Fibroblast of skin of right quadriceps (primary cell): ENCODE measurements at places on chromosomes 1 and 21.

DNA sequence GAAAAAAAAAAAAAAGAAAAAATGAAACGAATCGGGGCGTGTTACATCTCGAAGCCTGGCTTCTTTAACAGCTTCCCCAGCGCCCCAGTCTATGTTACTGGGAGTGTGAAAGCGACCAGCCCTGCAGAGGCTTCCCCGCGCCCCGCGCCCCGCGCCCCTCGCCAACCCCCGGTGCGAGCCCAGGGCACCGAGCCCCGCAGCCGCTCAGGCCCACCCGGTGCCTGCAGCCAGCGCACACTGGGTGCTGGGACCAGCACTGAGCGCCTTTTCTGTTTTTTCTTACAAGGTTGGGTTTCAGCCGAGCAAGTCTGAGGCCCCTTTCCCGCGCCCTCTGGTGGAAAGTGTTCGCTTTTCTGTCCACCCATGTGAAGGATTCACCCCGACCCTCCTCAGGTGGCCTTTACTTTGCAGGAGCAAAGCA is 42.1 kb upstream of the ZNF496 start:
- DNase-seq = peak; percentile 21

- no peak for DNase-seq
Observed at GRCh38 chr1:156124557-156125483, 10.3 kb downstream of the LMNA start.

GRCh38 chr1:51214615-51215131 is 21.4 kb upstream of the RNF11 start:
- peak; percentile 76 for DNase-seq

DNA sequence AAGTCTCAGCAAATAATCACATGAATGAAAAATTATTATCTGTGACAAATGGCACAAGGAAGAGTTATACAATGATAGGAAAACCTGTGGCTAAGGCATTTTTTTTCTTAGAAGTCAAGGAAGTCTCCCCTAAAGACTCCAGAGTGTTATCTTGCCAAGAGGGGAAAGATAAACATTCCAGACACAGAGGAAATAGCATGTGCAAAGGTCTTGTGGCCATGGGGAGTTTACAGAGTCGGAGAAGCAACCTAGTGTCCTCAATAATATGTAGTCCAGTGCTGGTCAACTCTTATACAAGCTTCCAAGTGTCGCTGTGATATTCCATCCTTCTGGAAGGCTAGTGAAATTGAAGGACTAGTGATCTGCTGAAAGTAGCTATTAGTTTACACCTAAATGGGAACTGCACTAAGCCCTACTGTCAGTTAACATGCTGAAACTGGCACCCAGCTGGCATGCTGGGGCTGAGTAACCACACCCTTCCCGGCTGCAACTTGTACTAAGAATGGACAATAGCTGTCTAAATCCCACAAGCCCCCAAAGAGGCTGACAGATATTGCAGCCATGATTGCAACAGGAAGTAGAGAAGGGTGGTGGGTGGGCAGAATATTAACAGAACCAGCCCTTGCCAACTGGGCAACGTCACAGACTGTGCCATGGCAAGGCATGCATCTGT is 11.5 kb upstream of the ATP1B1 start:
- no peak for DNase-seq

- no peak for DNase-seq
Observed at GRCh38 chr1:24783713-24784112, 38.5 kb downstream of the CLIC4 start.

- no peak for DNase-seq
Observed at GRCh38 chr1:5664081-5664768, 328.0 kb downstream of the NPHP4 start.

DNA sequence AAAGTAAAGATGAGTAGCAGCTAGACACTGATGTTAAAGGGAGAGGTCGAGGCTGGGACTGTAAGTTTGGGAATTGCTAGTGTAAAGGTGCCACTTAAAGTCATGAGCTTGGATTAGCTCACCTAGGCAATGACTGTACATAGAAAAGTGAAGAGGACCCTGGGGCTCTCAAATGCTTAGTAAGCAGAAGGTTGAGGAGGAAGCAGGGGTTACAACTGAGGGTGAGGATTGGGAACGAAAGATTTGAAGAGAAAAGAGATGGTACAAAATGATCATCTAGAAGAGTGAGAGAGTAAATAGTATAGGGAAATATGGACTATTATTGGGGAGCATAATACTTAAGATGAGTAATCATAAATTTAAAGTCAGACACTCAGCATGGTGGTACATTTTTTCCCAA is 63.1 kb upstream of the TNFSF4 start:
- no peak for DNase-seq

- no peak for DNase-seq
Observed at GRCh38 chr1:27298632-27299384, 23.2 kb upstream of the TMEM222 start.

GRCh38 chr1:111193712-111194480 is 6.5 kb downstream of the DENND2D start:
- DNase-seq = no peak

GRCh38 chr1:32863218-32863880 is 7.4 kb downstream of the FNDC5 start:
- no peak for DNase-seq

GRCh38 chr1:168304865-168305264 is 24.2 kb downstream of the TBX19 start:
- DNase-seq = no peak

GRCh38 chr1:204532832-204533231 is 16.6 kb downstream of the MDM4 start:
- no peak for DNase-seq

DNA sequence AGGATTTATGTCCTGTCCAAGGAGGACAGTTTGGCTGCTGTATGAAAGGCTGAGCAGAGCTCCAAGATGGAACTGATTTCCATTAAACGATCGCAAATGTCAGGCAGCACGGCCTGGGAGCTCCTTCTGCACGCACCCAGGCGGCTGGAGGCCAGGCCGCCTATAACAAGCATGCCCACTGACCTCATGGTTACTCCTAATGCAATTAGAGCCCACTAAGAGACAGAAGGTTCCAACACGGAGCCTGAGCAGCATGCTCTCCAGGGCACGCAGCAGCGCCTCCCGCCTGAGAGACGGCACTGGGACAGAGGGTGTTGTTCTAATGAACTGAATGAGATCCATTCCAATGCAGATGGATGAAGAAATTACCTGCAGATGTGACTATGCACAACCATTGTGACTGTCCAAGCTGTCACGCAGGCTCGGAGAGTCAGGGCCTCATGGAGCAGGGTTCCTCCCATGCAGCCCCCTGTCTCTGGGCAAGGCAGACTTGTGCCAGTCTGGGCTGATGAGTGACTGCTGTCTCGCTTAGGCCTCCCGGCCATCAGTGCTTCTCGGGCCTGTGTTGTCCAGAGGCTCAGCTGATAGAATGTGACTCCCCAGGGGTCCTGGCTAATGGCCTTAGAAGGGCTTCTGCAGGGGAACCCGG is 25.2 kb upstream of the CDCA8 start:
- DNase-seq = no peak

- no peak for DNase-seq
Observed at GRCh38 chr1:100206301-100206700, 28.2 kb upstream of the LRRC39 start.

DNA sequence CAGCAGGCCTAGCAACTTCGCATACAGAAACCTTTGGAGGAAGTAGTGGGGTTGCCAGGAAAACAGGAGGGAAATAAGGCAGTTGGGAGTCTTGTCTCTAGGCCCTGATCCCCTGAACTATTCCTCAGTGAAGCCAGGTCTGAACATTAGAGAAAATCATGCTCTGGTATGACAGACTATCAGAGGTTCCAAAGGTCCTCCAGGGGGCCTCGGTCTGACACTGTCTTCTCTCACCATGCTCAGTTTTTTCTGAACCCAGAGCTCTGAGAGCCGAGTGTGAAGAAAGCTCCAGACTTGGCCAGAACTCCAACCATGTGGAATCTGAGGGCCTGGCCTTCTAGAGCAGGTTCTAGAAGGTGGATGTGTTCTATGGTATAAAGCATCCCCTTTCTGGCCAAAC is 4.0 kb downstream of the TOMM40L start:
- DNase-seq = no peak

- no peak for DNase-seq
Observed at GRCh38 chr1:230208619-230209261, 141.7 kb downstream of the GALNT2 start.

GRCh38 chr1:198575798-198576641 is 35.5 kb upstream of the ATP6V1G3 start:
- peak; percentile 10 for DNase-seq

DNA sequence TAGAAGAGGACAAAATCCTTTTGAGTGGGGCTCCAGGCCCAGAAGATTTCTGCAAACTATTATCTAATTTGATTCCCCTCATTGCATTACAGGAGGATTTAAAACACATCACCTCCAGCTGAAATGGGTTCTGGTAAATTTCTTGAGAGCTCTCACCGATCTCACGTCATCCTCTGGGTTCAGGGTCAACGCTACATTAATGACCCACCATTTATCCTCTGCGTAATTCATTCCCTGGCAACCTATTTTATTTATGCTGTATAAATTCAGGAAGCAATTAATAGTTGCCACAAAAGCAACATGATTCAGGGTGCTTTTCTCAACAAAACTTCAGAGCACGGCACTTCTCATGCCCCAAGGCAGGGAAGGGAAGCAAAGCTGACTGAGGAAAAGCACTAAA is 38.9 kb downstream of the LMX1A start:
- DNase-seq = no peak

GRCh38 chr1:73604739-73605138 is 593.2 kb downstream of the LRRIQ3 start:
- no peak for DNase-seq

DNA sequence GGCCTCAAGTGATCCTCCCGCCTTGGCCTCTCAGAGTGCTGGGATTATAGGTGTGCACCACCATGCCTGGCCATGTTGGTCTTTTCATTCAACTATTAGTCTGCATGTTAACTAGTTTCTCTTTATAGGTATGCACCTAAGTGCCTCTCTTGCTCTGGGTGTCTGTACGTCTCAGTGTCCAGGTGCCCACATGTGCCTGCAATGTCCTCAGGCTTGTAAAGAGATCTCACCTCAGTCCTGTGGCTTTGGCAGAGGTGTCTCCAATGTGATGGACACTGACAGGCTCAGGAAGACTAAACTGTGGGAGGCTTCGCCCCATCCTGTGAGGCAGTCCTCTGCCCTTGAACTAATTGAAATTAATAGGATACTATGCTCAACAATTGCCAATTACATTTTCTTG is 526.3 kb downstream of the PTPRU start:
- no peak for DNase-seq

DNA sequence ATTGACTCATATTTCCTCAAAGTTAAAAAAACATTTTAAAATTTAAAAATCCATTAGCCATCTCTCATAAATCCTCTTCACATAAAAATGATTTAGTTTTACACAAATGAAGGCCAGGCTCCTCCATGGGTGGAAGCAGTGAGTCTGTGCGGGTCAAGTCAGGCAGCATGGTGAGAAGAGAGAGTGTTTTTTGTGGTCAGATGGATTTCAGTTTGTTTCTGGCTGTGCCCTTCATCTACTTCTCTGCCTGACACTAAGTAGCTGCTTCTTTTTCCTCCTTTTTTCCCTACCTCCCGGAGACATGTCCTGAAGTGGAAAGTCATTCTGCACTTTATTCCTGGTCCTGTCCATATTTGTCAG is 10.3 kb downstream of the PLA2G4A start:
- DNase-seq = peak; percentile 10

GRCh38 chr1:115982400-115982799 is 6.1 kb downstream of the SLC22A15 start:
- DNase-seq = no peak

DNA sequence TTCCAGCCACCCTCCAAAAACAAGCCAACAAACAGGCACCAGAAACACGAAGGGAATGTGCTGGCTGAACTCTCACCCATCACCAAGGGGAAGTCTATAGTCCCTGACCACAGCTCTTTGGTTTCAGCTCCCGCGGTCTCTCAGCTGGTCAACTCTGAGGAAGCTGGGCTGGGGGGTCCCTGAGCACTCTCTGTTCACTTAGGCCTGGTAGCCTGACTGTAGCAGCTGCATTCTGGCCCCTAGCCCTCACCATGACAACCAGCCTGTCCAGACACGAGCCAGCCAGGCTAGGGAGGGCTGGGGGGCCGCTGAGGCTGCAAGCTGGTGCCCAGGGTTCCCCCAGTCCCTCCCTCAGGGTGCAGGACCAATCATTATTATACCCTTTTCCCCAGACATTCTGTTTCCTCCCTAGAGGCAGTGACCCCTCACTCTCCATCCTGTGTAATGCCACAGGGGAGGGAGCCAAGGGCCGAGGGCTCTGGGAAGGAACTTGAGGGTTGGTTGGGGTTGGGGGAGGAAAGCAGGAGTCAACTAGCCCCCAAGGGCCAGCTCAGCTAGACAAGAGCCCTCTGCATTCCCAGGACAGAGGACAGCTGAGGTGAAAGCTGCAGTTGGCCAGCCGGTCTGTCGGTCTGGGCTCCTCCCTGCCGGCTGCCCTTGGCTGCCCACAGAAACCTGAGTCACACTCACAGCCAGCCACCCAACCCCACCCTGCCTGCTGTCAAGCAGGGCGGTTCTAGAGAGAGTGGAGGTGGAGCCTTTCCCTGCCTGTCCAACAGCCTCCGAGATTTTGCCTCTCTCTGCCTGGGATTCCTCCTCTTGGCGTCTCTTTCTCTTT is 1.2 kb upstream of the TRAPPC3 start:
- peak; percentile 92 for DNase-seq

DNA sequence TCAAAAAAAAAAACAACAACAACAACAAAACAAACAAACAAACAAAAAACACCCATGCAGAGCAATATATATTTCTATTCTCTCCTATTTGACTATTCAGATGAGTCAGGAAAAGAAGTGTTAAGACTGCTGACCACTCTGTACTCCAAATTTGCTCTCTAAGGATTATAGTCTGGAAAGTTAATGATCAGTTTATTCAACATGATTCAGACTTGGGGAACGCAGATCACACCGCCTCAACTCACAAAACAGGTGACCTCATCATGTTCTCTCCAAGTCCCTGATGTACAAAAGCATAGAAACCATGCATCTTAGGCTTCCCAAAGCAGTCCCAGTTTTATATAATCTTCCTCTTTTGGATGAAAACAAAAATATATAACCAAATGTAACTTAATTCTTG is 51.9 kb upstream of the PRRC2C start:
- peak; percentile 69 for DNase-seq

DNA sequence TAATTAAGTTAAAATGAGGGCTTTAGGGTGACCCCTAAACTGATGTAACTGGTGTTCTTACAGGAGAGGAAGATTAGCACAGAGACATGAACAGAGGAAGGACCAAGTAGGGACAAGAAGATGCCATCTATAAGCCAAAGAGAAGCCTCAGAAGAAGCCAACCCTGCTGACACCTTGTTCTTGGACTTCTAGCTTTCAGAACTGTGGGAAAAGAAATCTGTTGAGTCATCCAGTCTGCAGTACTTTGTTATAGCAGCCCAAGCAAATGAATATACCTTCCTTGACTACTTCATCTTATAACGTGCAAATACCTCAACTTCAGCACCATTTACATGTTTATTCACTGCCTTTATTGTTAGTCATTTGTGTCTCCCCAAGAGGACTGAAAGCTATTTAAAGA is 3.4 kb downstream of the ZBTB21 start:
- no peak for DNase-seq
